ENCODE measurements at places on chromosomes 1 and 21. TPM values are rescaled to one million over a fixed set of nuclear protein-coding genes. Genes with fewer than 3 reads are reported as not detected.

PGLYRP3 gene
- 53.2 TPM for total RNA-seq

TRNP1 gene
- 27.0 TPM for total RNA-seq

RGS7 gene
- total RNA-seq = not detected

OR2L13 gene
- not detected for total RNA-seq

SELE gene
- 3.1 TPM for total RNA-seq

PRDM16 gene
- total RNA-seq = 0.19 TPM

ADGRB2 gene
- total RNA-seq = 1.8 TPM

DUSP23 gene
- 39.6 TPM for total RNA-seq

MYOG gene
- total RNA-seq = not detected

PRELP gene
- 34.7 TPM for total RNA-seq

HAPLN2 gene
- total RNA-seq = not detected

LCE1E gene
- 5.5 TPM for total RNA-seq

KRTAP25-1 gene
- not detected for total RNA-seq

CATSPERE gene
- total RNA-seq = 0.48 TPM

CFHR1 gene
- not detected for total RNA-seq

DLGAP3 gene
- total RNA-seq = 0.55 TPM

TSACC gene
- not detected for total RNA-seq

KRTAP21-1 gene
- not detected for total RNA-seq

TPR gene
- total RNA-seq = 117 TPM

EFNA1 gene
- 128 TPM for total RNA-seq

AUNIP gene
- total RNA-seq = not detected

KCNH1 gene
- total RNA-seq = 1.1 TPM

TEKT2 gene
- not detected for total RNA-seq

SFN gene
- total RNA-seq = 364 TPM

KLHDC7A gene
- 0.08 TPM for total RNA-seq

OPRD1 gene
- not detected for total RNA-seq
